ENCODE measurements at places on chromosomes 12 and 14.

DNA sequence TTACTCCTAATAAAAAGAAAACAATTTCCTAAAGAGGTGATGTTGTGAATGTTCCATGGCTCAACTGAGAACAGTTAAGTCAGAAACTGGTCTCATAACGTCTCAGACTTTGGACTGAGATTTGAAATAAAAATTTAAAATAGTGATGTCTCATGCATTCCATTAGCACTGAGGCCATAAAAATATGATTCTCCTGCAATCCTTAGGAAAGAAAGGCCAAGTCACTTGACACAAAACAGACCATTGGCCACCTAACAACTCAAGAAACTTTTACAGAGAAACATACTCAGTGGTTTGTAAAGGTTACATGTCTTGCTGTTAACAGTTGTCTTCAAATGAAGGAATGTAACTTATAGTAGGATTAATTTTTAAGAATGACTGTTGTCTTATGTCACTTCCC is 58.1 kb downstream of the STAB2 start:
- no peak for DNase-seq

DNA sequence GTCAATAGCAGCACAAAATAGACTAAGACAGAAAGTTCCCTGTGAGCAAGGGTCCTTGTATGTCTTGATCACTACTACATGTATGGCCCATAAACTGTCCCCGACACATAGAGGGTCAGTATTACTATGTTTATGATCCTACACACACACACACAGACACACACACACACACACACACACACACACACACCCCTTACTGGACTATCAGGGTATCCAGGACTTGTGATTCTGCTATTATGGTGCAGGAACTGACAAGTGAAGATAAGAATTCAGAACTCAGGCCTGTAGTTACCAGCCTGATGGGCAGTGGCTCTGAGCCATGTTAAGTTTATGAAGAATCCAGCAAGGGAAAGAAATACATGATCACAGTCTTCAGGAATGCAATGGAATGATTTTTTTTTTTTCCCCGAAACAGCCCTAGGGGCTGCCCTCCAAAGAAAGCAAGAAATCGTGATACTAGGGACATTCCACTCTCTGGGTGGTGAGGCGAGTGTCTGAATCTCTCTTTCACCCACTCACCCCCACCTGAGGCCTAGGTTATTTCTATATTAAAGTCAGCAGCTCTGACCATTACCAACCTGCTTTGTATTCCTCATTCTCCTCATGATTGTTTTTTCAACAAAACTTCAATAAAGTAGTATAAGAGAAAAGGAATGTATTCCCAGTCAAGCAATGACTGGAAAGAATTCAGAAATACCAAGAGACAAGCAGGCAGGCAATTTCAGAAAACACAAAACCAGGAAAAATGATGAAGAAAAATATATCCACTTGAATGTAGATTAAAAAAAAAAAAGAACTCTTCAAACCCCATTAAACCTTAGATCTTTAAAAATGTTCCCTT is 105.8 kb downstream of the AVPR1A start:
- no peak for DNase-seq

DNA sequence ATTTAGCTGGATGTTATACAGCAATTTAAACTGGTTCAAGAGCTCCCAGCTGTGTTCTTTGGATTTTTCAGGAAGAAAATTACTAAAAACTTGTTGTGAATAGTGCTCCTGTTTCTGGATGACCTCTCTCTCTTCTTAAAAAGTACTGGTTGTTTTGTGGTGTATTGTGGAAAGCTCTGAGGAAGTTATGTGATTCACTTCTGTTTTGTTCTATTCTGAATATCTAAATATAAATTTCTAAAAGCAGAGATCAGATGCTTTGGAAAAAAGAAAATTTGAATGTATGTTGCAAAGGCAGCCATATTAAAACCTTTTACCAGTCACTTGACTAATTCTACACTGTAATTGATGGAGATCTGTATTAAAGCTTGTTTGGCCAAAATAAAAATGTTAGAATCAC is 3.4 kb upstream of the C3AR1 start:
- DNase-seq: no peak

DNA sequence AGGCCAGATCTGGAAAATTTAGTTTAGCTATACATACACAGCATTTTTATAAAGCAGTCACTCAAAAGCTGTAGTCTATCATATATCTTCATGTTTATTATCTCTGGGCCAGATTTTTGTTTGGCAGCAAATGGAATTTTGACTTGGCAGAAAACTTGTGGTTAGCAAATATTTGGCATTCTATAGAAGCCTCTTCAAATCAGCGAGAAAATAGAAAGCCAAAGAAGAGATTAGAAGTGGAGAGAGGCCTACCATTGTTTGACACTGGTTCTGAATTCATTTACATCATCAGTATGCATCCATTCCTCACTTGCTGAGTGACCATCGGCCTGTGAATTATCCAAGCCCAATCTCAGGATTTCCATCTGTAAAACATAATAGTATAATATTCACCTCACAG is 1077.6 kb downstream of the GALC start:
- no peak for DNase-seq

DNA sequence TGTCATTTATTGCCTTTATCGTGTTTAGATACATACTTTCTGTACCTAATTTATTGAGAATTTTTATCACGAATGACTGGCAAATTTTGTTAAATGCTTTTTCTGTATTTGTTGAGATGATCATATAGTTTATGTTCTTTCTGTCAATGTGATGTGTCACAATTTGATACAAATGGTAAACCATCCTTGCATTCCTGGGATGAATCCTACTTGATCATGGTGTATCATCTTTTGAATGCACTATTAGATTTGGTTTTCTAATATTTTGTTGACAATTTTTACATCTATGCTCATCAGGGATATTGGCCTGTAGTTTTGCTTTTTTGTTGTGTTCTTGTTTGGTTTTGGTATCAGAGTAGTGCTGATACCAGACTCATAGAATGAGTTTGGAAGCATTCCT is 185.1 kb downstream of the NUBPL start:
- DNase-seq: no peak

- DNase-seq: no peak
Observed at GRCh38 chr14:77547512-77548180, 49.0 kb upstream of the ISM2 start.

- no peak for DNase-seq
Observed at GRCh38 chr12:12839003-12839395, 25.9 kb downstream of the DDX47 start.

DNA sequence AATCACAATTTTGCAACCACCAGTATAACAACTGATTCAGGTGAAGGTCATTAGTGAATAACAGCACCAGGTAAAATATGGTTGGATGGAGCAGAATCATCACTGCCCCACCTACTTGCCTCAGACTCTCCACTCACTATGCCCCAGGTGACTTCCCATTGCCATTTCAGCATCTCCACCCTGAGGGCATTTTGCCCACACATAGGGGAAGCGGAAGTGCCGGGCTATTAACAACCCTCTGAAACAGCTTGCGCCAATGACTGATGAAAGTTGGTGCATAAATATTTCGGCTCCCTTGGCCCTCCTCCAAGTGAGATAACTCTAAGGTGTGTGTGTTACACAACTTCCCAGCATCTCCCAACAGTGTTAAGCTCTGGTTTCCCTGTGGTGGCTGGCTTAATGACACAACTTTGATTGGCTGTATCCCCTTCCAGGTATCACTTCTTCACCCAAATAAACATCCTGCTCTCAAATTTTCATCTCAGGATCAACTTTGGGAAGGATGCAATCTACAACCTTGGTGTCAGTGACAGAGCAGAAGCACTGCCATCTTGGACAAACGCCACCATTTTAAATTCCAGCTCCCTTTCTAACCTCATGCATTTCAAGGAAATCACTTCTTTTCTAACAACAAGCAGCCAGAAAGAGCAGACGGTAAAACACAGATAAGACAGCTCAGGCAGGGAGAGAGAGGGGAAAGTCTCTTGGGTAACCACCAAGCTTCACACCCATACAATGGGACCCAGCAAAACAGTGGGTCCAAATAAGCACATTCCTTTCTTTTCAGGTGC is 73.6 kb upstream of the PPP2R5C start:
- no peak for DNase-seq

- no peak for DNase-seq
Observed at GRCh38 chr12:118357257-118358007, 15.3 kb downstream of the TAOK3 start.

DNA sequence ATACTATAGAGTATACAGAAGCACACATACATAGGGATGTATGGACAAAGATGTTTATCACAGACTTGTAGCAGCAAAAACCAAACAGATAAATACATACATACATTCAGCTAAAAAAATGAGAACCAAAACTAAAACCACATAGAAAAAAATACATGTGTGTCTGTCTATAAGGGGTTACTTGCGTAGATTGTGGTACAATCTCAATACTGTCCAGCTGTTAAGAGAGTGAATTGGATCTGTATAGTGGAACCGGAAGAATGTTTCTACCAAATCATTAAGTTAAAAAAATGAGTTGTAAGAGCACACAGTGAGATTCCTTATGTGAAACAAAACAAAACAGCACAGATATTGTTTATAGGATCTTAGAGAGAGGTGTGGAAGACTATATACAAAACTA is 44.2 kb upstream of the DCD start:
- DNase-seq: no peak

Data from activated B cell treated with CpG ODN at 0.5 μM for 24 hours (primary cell).